ENCODE measurements at places on chromosomes 12 and 14.
A peak's percentile ranks its signal among the peaks of the same experiment; 100 is the strongest.

GRCh38 chr12:321606-322326 is 59.1 kb upstream of the SLC6A13 start:
- no peak for DNase-seq

GRCh38 chr14:68020999-68021663 is 201.6 kb downstream of the RAD51B start:
- no peak for DNase-seq

DNA sequence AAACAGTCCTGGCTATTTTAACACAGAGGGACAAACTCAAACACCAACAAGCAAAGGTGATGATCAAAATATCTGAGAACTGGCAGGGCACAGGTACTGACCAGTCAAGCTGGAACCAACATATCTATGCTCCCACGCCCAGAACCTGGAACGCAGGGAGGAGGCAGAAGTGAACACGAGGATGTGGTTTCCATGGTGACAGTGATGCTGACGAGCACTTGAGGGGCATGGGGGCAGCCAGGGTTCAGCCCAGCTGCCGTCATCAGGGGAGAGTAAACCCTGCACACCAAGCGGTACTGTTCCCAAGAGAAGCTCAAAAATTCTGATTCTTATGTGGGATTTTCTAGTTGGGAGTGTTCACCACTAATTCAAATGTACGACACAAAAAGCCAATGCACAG is 113.6 kb upstream of the SFSWAP start:
- DNase-seq: no peak

- DNase-seq: peak; percentile 20
Measured at GRCh38 chr12:53325511-53326061, 4.2 kb upstream of the AAAS start.

GRCh38 chr14:31047503-31047902 is 21.3 kb upstream of the STRN3 start:
- no peak for DNase-seq

GRCh38 chr12:119079530-119079929 is 98.2 kb downstream of the SRRM4 start:
- no peak for DNase-seq

- DNase-seq: no peak
Measured at GRCh38 chr12:119576915-119577314, 16.7 kb upstream of the TMEM233 start.

GRCh38 chr14:89386212-89386886 is 30.7 kb downstream of the FOXN3 start:
- no peak for DNase-seq

DNA sequence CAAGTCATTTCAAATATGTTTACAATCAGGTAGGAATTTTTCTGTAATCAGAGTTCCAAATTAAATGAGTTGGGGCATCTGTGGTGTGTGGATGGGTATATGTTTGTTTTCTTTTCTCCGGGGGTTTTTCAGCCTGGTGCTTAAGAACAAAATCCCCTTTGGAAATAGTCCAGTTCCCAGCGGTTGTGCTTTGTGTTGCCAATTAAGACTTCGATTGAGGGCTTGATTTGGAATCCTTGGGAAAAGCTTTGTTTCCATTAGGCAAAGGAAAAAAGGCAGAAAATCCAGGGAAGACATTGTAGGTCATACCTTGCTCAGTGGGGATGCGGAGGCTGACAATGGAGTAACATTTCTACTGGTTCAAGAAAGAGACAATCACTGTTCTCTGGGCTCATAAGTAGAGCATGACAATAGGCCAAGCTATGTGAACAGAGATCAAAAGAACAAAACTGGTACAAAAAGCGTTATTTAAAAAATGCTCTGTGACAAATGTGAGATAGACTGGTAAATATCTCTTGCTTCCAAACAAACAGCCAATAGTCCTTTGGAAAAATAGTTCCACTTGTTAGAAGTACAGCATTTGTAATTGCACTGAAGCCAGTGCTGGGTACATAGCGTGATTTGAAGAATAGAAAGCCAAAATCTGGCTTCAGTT is 79.7 kb downstream of the EML1 start:
- no peak for DNase-seq

- no peak for DNase-seq
Measured at GRCh38 chr14:54050759-54051158, 94.1 kb upstream of the BMP4 start.

DNA sequence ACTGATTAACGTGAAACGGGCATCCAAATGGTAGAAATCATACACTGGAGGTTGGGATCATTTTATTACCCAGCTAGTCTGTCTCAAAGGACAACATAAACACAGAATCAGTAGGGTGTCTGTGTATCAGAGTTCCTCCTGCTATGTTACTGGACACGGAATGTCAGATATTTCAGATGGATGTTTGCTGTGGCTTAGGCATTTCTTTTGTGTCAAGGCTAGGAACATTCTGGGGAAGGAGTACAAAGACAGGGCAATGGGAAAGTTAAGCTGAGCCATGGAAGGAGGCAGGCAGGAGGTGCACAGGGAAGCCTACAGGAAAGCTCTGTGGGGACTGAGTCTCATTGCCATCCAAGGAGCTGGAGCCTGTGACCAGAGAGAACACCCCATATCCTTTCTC is 254.6 kb downstream of the C12orf75 start:
- DNase-seq: no peak

- no peak for DNase-seq
Measured at GRCh38 chr12:124837958-124838803, 25.5 kb downstream of the SCARB1 start.

DNA sequence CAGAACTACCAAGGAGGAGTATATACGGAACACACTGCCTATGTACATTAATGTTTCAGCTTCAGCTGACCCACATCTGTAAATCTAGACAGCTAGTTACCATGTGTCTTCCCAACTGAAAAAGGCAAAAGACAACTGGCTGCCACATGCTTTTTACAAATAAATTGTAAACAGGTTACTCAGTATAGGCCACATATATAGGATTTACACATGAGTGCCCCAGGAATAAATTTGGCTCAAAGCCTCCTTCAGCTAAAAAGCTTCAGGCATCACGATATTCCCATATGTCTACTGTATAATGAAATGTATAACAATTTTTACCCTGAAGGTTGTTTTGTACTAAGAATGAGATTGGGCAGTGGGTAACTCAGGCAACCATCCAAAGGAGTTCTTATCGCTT is 175.9 kb upstream of the BMP4 start:
- no peak for DNase-seq

- DNase-seq: no peak
Measured at GRCh38 chr14:56998728-56999127, 188.4 kb upstream of the OTX2 start.

GRCh38 chr12:128914908-128915563 is 61.8 kb downstream of the GLT1D1 start:
- no peak for DNase-seq

- no peak for DNase-seq
Measured at GRCh38 chr12:59365133-59365532, 230.7 kb upstream of the SLC16A7 start.

GRCh38 chr14:93533842-93534241 is 103.1 kb downstream of the UNC79 start:
- no peak for DNase-seq

DNA sequence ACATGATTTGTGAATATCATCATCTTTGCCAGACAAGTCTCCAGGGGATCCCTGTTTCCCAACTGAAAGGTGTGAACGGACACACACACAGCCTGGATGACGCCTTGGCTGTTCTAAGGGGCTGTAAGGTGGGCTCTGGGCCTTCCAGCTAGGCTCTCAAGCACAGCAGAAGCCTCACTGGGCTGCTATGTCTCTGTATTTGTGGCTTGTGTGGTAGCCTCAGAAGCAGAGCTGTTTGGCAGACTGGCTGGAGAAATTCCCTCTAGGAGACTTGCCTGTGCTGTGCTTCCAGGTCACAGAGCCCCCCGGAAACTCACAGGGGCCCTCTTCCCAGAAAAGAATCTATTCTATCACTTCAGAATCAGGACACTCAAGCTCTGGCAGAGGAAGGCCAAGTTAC is 21.4 kb downstream of the OTUB2 start:
- no peak for DNase-seq

- DNase-seq: peak; percentile 71
Measured at GRCh38 chr12:57242691-57243454, 8.1 kb downstream of the STAC3 start.

DNA sequence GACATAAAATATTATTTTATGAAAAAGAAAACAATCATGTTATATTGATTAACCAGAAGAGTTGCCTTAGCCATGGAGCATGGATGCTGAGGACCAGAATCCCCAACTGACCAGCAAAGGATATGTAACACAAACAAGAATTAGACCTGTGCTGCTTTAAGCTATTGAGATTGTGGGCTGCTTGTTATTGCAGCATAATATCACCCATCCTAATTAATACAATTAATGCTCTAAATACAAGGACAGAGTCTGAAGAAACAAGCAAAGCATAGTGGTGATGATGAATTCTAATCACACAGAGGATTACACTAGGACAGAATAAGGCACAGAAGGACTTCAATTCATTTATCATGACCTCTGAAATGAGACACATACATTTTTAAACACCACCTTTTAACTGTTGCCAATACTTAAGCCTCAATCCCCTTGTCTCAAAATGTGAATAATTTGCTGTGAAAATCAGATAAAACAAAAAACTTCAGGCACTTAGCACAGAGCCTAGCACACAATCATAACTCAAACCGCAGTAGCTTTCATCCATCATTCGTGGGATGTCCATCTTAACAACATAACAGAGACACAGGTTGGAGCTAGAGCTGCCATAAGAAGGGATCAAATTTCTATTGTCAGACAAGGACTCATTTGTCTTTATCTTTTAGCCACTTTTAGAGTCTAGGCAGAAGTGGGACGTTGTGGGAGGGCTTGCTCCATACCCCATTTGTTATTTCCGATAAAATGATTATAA is 449.6 kb upstream of the DCN start:
- DNase-seq: no peak

- DNase-seq: no peak
Measured at GRCh38 chr14:104119488-104120251, 18.7 kb upstream of the KIF26A start.

DNA sequence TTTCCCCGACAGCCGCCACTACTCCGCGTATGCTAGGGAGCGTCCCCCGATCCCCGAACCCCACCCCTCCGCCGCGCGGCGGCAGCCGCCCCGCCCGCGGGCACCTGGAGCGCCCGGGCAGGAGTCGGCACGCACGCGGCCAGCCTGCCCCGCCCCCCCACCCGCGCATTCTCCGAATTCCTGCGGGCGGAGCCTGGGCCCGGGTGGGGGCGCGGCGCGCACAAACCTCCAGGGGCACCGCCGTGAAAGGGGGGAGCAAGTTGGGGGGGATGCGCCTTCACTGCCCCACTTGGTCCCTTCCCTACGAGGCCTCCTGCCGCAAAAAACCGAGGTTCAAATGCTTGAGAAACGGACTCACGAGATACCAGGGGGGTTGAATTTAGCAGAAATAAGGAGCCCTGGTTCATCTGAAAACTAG is 1.7 kb downstream of the AJUBA start:
- DNase-seq: peak; percentile 51
